Chondrocyte (in vitro differentiated cells): ENCODE measurements at places on chromosomes 1 and 21. TPM values are rescaled to one million over a fixed set of nuclear protein-coding genes. Genes with fewer than 3 reads are reported as not detected.

GRCh38 chr1:116504308-116505156 lies 66.3 kb downstream of the CD58 start:
- peak overlapping the region; percentile 74 for H3K27ac ChIP-seq
- H3K4me3 ChIP-seq, result no peak overlapping the region
- no peak for DNase-seq
- no peaks in the 10 kb centered on the region for H3K27me3 ChIP-seq

DNA sequence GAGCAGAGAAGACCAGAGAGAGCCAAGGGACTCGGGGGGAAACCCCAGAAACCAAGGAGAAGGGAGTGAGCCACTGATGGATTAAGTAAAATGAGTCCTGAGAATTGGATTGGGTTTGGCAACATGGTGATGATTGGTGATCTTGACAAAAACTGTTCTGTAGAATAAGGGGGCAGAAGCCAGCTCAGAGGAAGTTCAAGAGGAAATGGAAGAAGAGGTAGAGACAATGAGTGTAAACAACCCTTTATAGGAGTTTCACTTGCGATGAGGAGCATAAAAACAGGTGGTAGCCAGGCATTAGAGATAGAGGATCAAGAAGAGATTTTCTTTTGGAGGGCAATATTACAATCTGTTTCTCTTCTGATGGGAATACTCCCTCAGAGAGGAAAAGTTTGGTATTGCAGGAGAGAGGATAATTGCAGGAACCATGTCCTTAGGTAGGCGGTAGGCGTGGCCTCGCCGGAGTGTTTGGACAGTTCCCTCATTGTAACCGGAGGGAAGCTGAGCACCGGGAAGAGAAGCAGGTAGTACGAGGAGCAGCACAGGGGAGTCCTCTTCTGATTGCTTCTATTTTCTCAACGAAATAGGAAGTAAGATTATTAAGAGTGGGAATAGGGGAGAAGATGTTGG lies 68.4 kb upstream of the TENT5C start:
- H3K27me3 ChIP-seq, result no peaks in the 10 kb centered on the region
- H3K4me3 ChIP-seq, result no peak overlapping the region
- no peak overlapping the region for H3K27ac ChIP-seq
- DNase-seq, result no peak
- H3K4me1 ChIP-seq, result no peaks in the 10 kb centered on the region

GRCh38 chr1:19643602-19644394 lies at the start of gene NBL1:
Gene NBL1, plus strand, starts transcription at chr1:19644311. Its CDS starts 10,720 bp downstream, at chr1:19655031.
- H3K27me3 ChIP-seq, result no peaks in the 10 kb centered on the region
- H3K36me3 ChIP-seq, result no peaks in the 10 kb centered on the region
- H3K27ac ChIP-seq, result peak within 1 kb of the TSS; percentile 86
- H3K4me3 ChIP-seq, result peak within 1 kb of the TSS; percentile 92
- H3K4me1 ChIP-seq, result peaks cover 55% of the 10 kb centered on the region

DNA sequence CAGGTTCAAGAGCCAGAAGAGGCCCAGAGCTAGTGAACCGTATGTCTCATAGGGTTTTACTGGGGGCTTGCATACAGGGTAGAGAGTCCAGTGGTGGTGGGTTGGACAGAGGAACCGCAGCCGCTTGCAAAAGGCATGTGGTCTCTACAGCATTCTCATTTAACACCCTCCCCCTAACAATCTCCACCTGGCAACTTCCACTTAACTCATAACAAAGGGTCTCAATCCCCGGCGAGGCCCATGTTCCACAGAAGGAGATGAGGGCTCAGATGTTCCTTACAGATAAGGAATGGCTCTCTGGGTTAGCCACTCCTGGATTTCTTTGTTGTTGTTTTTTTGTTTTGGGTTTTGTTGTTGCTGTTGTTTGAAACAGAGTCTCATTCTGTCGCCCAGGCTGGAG lies 106.1 kb downstream of the APP start:
- peaks cover 25% of the 10 kb centered on the region for H3K4me1 ChIP-seq
- no peaks in the 10 kb centered on the region for H3K36me3 ChIP-seq
- no peaks in the 10 kb centered on the region for H3K27me3 ChIP-seq
- no peak overlapping the region for H3K27ac ChIP-seq
- no peak overlapping the region for H3K4me3 ChIP-seq
- DNase-seq, result no peak

DNA sequence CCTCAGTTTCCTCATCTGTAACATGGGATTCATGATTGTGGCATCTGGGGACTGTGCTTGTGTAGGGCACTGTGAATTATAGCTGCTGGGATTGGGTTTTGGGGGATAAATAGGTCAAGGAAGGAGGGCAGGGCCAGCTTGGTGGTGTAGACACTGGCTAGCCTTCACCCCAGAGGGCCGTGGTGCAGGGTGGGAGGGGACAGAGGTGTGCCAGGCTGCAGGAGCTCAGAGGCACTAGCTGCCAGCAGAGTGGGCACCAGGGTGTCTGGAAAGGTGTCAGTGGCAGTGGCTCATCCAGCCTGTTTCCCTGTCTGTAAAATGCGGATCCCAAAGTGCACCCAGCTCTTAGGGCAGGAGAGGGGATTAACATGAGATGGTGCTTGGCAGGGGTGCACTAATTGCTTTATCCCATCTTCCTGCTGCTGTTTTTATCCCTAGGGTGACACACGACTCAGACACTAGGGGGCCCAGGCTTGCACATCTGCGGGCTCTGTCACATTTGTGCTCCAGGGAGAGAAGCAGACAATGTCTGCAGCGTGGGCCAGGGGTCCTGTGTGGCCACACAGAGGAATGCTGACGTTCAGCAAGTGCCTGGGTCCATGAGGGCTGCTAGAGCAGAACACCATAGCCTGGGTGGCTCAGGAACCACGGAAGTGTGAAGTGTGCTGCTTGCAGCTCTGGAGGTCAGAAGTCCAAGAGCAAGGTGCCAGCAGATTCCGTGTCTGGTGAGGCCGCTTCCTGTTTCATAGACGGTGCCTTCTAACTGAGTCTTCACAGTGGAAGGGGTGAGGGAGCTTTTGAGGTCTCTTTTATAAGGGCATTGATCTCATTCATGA lies 19.3 kb downstream of the OBSCN start:
- H3K27me3 ChIP-seq, result no peaks in the 10 kb centered on the region
- H3K4me1 ChIP-seq, result peaks cover 4% of the 10 kb centered on the region
- peaks cover 20% of the 10 kb centered on the region for H3K36me3 ChIP-seq
- H3K27ac ChIP-seq, result no peak overlapping the region

DNA sequence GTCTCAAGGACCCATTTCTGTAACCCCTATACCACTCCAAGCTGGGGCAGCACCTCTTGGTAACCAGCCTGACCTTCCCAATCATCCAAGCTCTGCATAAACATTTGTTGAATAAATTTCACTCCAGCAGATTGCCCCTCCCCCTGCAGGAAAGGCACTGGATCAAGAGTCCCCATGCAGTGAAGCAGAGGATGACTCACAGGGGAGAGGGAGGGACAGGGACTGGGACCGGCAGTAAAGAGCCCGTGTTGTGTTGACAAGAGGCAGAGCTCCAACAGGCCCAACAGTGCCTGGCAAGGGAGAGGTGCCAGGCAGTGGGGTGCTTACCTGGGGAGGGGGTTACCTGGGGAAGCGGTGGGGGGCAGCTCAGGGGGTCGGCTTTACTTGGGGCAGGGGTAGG lies 32.3 kb downstream of the SLC9A1 start:
- H3K4me3 ChIP-seq, result no peak overlapping the region
- H3K27ac ChIP-seq, result peak overlapping the region; percentile 77
- peaks cover 4% of the 10 kb centered on the region for H3K36me3 ChIP-seq
- H3K4me1 ChIP-seq, result peaks cover 58% of the 10 kb centered on the region
- H3K27me3 ChIP-seq, result no peaks in the 10 kb centered on the region
- no peak for DNase-seq

GRCh38 chr1:150259758-150260669 lies 2.4 kb downstream of the CA14 start:
- H3K27ac ChIP-seq, result no peak overlapping the region
- DNase-seq, result no peak
- H3K4me1 ChIP-seq, result peaks cover 29% of the 10 kb centered on the region
- no peak overlapping the region for H3K4me3 ChIP-seq
- H3K27me3 ChIP-seq, result peaks cover 2% of the 10 kb centered on the region

DNA sequence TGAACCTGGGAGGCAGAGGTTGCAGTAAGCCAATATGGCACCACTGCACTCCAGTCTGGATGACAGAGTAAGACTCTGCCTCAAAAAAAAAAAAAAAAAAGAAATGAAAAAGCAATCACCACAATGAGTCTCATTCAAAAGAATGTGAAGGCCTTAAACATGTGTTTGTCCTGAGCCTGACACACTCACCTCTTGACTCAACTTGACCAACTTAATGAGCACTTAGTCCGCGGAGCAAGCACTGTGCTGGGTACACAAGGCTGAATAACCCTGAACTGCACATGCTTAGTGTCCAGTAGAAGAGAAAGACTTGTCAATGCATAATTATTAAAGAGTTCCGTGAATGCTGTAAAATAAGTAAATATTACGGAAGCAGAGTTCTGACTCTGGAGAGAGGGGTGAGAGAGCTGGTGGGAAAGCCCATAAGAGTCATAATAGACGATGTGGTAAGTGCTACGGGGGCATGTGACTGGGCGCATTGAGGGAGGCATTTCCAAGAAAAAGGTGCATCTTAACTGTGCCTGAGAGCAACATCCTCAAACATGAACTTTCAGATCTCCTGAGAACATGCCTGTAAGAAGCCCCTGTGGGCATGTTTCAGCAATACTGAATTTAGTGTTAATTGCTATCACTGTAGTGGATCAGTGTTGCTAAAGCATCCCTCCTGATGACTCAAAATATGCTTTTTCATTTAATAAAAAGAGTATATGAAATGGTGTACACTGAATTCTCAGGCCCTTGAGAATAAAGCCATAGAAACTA lies 27.2 kb downstream of the MCOLN2 start:
- peaks cover 9% of the 10 kb centered on the region for H3K4me1 ChIP-seq
- H3K36me3 ChIP-seq, result no peaks in the 10 kb centered on the region
- peaks cover 10% of the 10 kb centered on the region for H3K27me3 ChIP-seq
- H3K4me3 ChIP-seq, result no peak overlapping the region
- no peak for DNase-seq

DNA sequence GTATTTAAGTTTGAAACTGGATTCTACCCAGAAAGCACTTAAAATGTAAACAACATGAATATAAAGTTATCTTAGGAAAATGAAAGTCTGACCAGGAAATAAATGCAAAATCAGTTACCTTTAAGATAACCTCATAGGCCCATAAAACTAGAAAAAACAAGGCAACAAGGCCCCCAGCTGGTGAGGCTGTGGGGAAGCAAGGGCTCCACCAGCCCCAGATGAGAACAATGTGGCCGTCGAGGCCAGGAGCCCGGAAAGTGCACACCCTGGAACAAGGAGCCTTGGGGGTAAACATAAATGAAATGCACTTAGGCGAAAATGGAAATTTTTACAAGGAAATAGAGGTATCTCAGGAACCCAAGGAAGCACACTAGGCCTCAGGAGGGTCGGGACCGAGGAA lies 37.9 kb upstream of the BMP8B start:
- H3K4me3 ChIP-seq, result no peak overlapping the region
- H3K36me3 ChIP-seq, result peaks cover 4% of the 10 kb centered on the region
- peaks cover 8% of the 10 kb centered on the region for H3K4me1 ChIP-seq
- H3K27me3 ChIP-seq, result no peaks in the 10 kb centered on the region
- H3K27ac ChIP-seq, result no peak overlapping the region

GRCh38 chr1:230176871-230177411 lies 109.9 kb downstream of the GALNT2 start:
- no peak overlapping the region for H3K27ac ChIP-seq
- DNase-seq, result no peak
- peaks cover 52% of the 10 kb centered on the region for H3K4me1 ChIP-seq
- no peak overlapping the region for H3K4me3 ChIP-seq
- no peaks in the 10 kb centered on the region for H3K27me3 ChIP-seq

DNA sequence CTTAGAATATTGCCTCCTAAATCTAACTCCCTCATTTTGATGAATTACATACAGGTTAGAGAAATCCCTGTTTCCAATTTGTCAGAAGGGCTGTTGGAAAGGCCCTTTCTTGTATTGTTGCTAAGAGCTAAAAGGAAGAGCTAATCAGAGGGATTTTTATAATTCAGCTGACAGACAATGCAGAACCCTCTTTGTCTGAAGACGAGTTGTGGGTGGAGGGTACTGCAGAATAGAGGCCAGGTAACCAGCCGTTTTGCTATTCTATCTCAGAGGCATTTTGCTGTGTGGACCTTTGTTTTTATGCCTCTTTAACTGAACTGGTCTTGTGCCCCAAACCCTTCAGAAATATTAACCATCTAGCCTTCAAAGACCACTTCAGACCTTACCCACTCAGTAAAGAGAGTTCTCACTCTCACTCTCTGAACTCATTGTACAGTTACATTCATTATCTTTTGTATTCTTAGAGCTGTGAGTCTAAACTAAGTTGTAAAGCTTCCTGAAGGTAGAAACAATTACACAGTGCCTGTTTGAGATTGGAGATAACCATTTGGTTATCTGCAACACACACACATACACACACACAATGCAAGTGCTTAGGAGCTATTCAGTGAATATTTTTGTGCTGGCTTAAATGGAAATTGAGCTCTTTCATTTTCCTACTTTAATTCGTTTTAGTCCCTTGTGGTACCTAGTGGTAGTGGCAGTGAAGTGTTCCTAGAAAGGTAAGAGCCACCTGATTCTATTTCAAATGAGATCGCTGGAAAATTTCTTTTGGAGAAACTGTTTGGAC lies 19.7 kb downstream of the KPNA6 start:
- no peak for DNase-seq
- H3K4me3 ChIP-seq, result no peak overlapping the region
- H3K27me3 ChIP-seq, result no peaks in the 10 kb centered on the region
- peaks cover 3% of the 10 kb centered on the region for H3K4me1 ChIP-seq
- peak overlapping the region; percentile 29 for H3K27ac ChIP-seq

- no peak overlapping the region for H3K4me3 ChIP-seq
- H3K27ac ChIP-seq, result no peak overlapping the region
- peaks cover 7% of the 10 kb centered on the region for H3K4me1 ChIP-seq
These were observed 366.5 kb downstream of the SIPA1L2 start for GRCh38 chr1:232263452-232263851.

GRCh38 chr1:17982197-17982596 lies 125.4 kb upstream of the IGSF21 start:
- no peak for DNase-seq
- H3K27me3 ChIP-seq, result peaks cover 8% of the 10 kb centered on the region
- H3K36me3 ChIP-seq, result no peaks in the 10 kb centered on the region
- H3K4me3 ChIP-seq, result no peak overlapping the region
- no peak overlapping the region for H3K27ac ChIP-seq

DNA sequence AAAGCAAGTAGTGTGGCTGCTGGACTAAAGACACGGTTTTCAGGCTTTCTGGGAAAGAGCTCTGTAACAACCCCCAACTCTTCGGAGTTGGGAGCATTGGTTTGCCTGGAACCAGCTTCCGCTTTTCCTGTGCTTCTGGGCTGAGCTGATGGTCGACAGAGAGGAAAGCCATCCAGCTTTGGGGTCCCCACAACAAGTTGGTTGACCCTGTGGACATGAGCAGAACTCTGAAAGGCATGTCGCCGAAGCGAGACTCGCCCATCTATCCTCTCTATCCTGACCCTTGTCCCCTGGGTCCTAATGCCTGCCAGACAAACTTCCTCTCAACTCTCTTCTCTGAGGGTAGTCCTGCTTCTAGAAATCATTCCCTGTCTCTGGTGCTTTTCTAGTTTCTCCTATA lies 31.9 kb upstream of the FCGR2A start:
- H3K4me1 ChIP-seq, result peaks cover 15% of the 10 kb centered on the region
- peaks cover 29% of the 10 kb centered on the region for H3K27me3 ChIP-seq
- no peak overlapping the region for H3K27ac ChIP-seq
- H3K36me3 ChIP-seq, result no peaks in the 10 kb centered on the region
- no peak for DNase-seq
- H3K4me3 ChIP-seq, result peak overlapping the region; percentile 77

Gene TMEM52
- total RNA-seq, result 0.67 to 0.90 TPM (median 0.68 TPM) in 3 replicates

Gene NHLH2
- not detected in 3 replicates for total RNA-seq

Gene RHOC
- total RNA-seq, result 303 to 446 TPM (median 444 TPM) in 3 replicates

Gene RSPH1
- 0.15 TPM in 1 of 3 replicates, not detected in the others for total RNA-seq

Gene S100A8
- not detected in 3 replicates for total RNA-seq

Gene ARHGAP30
- not detected in 3 replicates for total RNA-seq

Gene KIRREL1
- 159 to 166 TPM (median 165 TPM) in 3 replicates for total RNA-seq

Gene KCNN3
- total RNA-seq, result 0.92 to 1.8 TPM (median 1.5 TPM) in 3 replicates

Gene NT5C1A
- total RNA-seq, result 0.31 to 0.32 TPM in 2 of 3 replicates, not detected in the other

Gene ZNF281
- 34.2 to 37.3 TPM (median 34.9 TPM) in 3 replicates for total RNA-seq

Gene GORAB
- 16.2 to 22.6 TPM (median 16.9 TPM) in 3 replicates for total RNA-seq

Gene FCAMR
- not detected in 3 replicates for total RNA-seq

Gene LRRC71
- not detected in 3 replicates for total RNA-seq

Gene SMAP2
- total RNA-seq, result 14.0 to 16.8 TPM (median 15.5 TPM) in 3 replicates
